AG04449 (cell line): ENCODE measurements at places on chromosomes 5 and 9.

GRCh38 chr9:28073270-28073669 lies 500.0 kb upstream of the C9orf72 start:
- DNase-seq = no peak

DNA sequence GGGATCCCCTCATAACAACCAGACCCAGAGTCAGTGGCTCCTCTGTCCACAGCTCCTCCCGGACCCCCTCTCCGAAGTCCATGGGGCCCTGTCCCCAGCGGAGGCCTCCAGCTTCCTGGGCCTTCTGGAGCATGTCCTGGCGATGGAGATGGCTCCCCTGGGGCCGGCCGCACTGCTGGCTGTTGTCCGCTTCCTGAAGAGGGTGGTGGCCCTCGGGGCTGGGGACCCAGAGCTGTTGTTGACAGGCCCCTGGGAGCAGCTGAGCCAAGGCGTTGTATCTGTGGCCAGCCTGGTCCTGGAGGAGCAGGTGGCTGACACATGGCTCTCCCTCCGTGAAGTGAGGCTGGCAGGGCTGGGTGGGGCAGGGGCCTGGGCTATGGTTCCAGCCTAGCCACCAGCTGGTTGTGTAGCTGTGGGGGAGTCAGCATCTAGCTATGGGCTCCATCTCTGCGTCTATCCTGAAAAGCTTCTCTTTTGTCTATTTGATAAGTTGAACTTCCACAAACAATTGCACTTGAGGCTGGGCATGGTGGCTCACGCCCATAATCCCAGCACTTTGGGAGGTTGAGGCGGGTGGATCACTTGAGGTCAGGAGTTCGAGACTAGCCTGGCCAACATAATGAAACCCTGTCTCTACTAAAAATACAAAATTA lies 4.7 kb downstream of the ADGRD2 start:
- no peak for DNase-seq

DNA sequence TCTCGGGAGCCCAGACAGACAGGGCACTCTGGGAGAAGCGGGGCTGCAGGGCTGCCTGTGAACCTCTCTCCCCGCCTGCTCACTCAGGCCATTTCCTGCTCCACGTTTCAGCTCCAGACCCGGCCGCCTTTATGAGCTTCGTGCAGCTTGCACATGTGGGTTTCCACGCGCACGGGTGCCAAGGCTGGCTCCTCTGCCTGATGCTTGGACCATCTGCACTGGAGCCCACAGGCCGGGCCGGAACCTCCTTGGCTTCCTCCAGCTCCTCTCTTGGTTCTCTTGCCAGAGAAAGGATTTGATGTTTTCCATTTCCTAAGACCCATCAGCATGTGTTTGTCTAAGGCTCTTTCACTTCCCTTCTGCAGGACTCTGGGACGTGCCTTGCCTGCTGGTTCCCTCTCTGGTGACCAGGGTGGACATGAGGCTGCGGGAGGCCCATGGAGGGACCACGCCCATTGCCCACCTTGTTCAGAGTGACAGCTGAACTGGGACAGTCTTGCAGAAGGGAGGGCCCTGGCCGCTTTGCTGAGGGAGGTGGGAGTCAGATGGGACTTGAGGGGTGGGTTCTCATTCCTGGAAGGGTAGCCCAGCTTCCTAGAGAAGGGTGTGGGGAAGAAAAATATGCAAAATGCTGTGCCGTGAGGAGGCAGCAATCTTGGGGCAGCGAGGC lies 23.3 kb upstream of the COL5A1 start:
- no peak for DNase-seq

DNA sequence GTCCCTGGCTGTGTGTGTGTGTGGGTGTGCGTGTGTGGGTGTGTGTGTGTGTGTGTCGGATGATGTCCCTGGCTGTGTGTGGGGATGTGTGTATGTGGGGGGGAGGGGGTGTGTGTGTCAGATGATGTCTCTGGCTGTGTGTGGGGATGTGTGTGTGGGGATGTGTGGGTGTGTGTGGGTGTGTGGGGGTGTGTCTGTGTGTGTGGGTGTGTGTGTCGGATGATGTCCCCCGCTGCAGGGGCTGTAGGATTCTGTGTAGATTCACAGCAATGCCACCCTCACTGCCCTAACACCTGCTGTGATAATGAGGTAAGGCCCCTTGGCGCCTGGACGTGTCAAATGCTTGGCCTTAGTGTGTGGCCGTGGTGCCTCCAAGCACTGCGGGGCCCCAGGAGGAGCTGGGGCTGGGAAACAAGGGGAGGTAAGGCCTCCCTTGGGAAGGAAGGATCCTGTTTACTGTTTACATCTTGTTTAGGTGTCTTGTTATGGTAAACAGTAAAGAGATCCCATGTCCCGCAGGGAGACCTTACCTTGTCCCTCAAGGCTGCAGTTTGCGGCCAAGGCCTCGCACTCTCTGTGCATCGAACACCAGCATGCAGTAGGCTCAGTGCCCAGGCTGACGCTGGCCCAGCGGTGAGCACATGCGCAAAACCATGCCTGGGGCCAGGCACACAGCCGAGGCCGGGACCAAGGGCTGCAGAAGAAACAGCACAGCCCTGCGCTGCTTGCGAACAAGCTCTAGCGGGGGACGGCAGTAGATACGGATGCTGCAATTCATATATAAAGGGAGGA lies 24.1 kb downstream of the AHRR start:
- DNase-seq = no peak

DNA sequence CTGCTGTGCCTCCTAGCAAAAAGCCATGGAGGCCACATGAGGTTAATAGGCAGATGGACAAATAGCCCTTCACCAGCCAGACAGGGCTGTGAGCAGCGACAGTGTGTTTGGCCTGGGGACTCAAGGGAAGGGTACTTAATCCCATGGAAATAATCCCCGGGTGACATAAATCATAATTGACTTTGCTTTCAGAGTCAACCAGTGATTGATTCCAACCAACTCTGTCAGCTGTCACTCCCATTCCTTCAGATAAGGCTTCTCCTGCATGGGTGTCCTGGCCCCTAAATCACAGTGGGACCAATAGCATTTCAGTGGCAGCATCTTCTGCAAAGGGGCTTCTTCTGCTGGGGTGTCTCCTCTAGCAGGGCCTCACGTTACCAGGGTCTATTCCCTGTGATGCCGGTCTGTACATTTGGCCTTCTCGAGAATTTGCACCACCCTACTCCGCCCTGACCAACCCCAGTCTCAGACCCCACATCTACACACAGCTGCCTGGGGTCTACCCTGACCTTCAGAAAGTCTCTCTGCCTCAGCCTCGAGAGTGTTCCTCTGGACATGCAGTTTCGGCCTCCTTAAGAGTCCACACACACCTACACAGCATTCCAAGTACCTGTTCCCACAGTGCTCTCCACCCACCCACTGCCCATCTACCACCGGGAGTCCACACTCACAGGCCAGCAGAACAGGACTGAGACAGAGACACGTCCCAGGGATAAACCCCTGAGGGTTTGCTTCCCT lies 3.7 kb downstream of the CLTB start:
- DNase-seq = no peak

DNA sequence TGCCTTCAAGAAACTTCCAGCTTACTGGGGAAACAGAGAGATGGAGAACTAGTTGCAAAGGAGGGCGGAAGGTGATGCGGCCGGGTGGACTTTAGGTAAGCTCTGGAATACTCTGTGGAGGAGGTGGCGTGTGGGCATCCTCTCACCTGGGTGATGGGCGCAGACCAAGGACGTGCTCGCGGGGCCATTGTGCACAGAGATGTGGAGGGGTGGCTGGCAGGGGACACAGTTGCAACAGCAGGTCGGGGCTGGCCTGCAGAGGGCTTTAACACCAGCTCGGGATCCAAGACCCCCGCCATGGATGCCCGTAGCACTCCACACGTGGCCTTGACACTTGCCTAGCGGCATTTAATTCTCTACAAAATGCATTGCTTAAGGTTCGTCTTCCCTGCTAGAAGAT lies 26.6 kb downstream of the IER5L start:
- DNase-seq = no peak
